ENCODE measurements at places on chromosomes 12 and 14.

- DNase-seq = no peak
Measured at GRCh38 chr14:90578283-90578985, 181.6 kb downstream of the CALM1 start.

DNA sequence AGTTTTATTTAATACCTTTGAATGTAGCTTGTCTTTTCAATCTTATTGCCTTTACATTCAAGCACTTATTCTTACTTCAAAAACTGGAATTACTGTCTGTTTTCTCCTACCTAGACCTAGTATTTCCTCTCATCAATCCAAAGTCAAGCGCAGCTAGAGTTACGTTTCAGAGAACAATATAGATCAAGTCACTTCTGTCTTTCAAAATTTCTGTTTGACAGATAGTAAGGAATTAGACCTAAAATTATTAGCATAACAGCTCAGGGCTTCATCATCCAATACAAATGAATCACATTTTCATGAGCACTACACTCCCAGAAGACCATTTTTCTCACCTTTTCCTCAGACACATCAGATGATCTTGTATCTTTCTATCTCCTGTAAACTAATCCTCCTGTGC, 170.6 kb downstream of the CCDC59 start:
- no peak for DNase-seq

- DNase-seq = no peak
Measured at GRCh38 chr12:100859063-100859627, 64.6 kb downstream of the ANO4 start.

GRCh38 chr12:78088391-78088832, 257.7 kb downstream of the NAV3 start:
- no peak for DNase-seq

DNA sequence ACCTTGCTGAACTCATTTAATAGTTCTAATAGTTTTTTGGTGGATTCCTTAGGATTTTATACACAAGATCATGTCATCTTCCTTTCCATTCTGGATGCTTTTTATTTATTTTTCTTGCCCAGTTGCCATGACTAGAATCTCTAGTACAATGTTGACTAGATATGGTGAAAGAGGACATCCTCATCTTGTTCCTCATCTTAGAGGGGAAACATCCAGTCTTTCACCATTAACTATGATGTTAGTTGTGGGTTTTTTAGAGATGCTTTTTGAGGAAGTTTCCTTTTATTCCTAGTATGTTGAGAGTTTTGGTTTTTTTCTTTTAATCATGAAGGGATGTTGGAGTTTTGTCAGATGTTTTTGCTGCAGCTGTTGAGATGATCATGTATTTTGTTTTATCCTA, 8.7 kb downstream of the ANKRD13A start:
- DNase-seq = no peak

- DNase-seq = no peak
Measured at GRCh38 chr12:5070090-5070489, 26.4 kb downstream of the KCNA5 start.

DNA sequence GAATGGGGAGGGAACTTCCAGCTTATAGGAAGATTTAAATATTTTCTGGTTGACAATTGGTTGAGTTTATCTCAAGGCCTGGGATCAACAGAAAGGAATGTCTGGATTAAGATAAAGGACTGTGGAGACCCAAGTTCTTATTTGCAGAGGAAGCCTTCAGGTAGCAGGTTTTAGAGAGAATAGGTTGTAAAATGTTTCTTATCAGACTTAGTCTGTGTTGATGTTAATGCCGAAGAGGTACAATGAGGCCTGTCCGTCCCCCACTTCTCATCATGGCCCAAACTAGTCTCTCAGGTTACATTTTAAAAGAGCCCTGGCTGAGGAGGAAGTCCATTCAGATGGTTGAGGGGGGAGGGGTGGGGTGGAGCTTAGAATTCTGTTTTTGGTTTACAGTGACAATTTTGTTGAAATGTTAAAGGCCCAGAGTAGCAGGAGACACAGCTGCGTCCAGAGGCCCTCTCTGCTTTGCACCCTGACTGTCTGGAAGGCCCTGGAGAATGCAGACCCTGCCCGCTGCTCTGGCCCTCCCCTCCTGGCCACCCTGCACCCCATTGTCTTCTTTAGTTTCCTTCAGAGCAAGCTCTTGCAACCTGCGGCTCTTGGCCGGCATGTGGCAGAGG, 672.5 kb upstream of the TMEM132C start:
- no peak for DNase-seq

GRCh38 chr12:21509768-21510167, 8.2 kb downstream of the GOLT1B start:
- DNase-seq = no peak

DNA sequence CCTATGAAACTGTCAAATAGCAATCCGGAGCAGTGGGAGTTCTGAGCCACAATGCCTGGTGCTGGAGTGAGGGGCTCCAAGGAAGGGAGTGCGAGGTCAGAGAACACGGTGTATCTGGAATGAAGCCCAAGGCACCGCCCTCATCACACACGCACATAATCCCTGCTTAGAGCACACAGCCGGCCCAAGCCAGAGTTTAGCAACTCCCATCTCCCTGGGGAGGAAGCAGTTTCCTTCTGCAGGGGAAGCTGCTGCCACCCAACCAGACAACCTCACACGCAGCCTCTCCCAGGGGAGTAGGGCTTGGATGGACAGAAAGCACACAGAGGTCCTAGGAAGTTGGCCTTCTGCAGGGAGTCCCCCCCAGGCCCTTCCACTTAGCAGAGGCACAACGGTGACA, 31.3 kb downstream of the ACTN1 start:
- DNase-seq = peak; percentile 76

DNA sequence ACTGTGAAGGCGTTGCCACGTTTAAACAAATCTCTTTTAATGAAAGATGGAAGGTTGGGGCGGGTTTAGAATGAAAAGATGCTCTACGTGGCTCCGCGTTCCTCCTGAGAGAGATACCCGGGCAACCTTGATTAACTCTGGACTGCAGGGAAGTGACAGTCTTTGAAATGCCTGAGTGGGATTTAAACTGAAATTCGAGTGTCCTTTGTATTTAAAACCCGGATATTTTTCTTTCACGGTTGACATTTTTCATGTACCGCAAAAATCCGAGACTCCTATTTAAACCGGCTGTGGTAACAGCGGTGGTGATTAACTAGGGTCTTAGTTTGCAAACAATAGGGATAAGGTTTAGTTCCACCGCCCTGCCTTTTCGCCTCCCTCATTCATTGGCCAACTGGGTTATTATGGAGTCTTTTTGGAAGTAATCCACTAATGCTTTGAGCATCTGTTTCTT, 707 bp downstream of the G2E3 start:
- peak; percentile 77 for DNase-seq

- DNase-seq = no peak
Measured at GRCh38 chr14:82510007-82510406, 976.4 kb upstream of the SEL1L start.

- peak; percentile 34 for DNase-seq
Measured at GRCh38 chr14:94654071-94654861, 42.1 kb downstream of the SERPINA3 start.

DNA sequence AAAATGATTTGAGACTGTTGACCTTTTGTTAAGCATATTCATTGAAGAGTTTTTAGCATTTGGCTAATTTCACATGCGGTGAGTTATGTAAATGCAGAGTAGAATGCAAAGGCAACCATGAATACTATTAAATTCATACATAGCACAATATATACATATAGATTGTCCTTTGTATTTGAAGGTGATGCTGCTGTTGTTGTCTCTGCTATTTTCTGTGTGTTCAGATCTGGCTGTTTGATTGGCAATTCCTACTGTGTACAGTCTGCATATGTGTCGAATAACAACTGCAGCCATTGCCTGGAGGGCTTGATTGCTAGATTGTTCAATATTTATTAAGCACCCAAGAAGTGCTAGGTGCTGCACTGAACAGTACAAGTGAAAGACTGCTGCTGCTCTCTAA, 187.4 kb downstream of the FOXG1 start:
- DNase-seq = no peak

GRCh38 chr14:82385048-82385447, 851.4 kb upstream of the SEL1L start:
- DNase-seq = peak; percentile 66

DNA sequence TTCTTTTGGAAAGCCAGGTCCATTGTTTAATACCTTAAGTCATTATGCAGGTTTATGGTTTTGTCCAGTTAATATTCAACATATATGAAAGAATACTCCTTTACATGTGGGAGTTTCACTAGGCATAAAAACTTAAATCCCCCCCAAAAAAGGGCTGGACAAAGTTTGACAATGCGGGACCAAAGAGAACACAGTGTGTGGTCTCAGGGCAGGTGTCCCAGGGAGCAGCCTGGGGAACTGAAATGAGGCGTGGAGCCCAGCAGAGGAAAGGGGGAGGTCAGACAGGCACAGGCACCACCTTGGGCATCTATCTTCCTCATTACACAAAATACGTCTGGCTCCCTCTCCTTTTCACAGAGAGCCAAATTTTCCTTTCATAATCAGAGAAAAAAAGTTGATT, 22.5 kb downstream of the PKP2 start:
- no peak for DNase-seq

DNA sequence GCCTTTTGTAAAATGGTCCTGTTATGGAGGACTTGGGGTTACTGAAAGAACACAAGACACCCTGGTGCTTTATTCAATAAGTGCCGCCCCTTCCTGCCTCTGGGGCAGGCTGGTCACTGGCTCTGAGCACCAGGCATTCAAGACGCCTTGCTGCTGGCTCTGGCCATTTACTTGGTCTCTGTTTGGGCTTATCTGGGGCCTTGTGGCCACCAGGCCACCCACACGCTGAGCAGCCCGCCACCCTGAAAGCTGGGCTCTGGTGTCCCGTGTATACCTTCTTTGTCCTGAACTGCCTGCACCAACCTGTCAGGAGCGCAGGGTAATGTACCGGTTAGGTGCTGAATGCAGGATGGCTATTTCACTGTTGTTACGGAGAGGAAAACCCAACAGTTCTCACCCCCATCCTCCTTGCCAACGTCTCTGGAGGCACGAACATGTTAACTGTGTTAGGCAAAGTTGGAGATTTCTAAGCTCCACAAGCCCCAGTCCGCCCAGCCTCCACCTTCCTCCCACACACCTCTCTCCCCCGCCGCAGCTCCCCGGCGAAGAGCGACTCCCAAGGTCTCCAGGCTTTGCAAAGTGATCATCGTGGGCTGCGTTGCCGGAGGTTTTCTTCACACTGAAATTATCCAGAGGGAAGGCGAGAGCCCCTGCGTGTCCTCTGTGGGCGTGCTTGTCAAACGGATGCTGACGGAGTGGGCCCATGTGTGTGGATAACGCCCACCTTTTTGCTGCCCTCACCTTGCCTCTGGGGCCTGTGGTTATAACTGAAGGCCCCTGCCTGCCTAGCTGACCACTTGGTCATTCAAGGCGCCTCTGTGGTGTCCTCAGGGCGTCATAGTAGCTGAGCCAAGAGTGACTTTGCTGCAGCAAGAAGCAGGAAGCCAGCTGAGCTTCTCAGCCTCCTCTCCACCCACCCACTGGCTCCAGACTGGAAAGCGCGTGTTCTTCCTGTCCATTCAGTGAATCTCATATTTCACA, 18.8 kb upstream of the BEGAIN start:
- DNase-seq = no peak

DNA sequence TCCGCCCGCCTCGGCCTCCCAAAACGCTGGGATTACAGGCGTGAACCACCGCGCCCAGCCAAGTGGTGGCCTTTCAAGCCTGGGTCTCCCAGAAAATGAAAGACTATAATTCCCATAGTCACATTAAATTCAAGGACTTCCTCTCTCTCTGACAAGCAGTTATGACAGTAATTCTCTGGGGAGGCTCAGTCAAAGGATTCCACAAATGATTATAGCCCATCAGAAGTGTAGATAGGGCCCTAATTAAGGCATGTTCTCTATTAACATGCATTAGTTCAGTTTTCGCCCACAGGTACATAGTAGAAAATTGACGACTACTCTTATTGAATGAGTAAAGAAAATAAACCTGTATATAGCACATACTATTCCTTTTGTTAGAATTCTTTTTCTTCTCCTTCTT, 16.4 kb downstream of the PRMT8 start:
- DNase-seq = no peak

DNA sequence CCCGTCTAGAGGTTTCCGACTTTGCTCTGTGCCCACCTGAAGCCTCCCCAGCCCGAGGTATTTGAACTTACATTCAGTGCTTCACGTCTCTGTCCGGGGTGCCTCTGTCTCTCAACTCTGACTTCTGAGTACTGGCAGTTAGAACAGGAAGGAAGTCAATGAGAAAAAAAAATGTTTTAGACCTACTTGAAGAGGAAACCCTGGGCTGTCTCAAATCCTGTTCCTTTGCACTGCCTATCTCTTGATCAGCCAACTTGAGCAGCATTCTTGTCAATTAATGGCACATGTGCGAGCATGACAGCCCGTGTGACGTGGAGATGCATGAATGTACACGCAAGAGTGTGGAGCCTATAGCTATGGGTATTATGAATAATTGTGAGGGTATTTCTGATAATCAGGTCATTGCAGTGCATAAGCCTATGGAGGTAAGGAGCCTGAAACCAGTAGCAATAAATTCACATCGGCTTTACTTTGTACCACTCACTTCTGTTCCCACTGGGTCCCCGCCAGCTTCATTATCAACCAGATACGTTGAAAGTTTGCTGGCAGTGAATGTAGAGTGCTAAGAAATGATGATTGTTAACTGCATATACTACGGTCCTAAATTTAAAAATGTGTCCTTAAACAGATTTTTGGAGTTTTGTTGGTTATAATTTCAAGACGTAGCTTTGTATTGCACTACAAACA, at the start of gene ARHGDIB:
ARHGDIB (minus strand) TSS at position 136 of the 687 bp plus-strand sequence. CDS start 10,889 bp downstream, outside the sequence.
- peak; percentile 9 for DNase-seq
